RPMI7951 (cell line): ENCODE measurements at places on chromosomes 12 and 14. TPM values are rescaled to one million over a fixed set of nuclear protein-coding genes. Genes with fewer than 3 reads are reported as not detected.

The HSP90AA1 gene
- 282 and 315 TPM in 2 replicates for total RNA-seq

The DDN gene
- not detected in 2 replicates for total RNA-seq

The CHD8 gene
- total RNA-seq: 28.6 and 30.4 TPM in 2 replicates

The VSIG10 gene
- 15.6 and 18.3 TPM in 2 replicates for total RNA-seq
